ENCODE measurements at places on chromosomes 1 and 21. TPM values are rescaled to one million over a fixed set of nuclear protein-coding genes. Genes with fewer than 3 reads are reported as not detected.

CFHR1 gene
- total RNA-seq = not detected

ARHGEF10L gene
- total RNA-seq = not detected

PADI3 gene
- total RNA-seq = not detected

HCN3 gene
- 2.3 TPM for total RNA-seq

GRCh38 chr1:39554277-39554676 is 22.3 kb downstream of the PABPC4 start:
- peaks cover 28% of the 10 kb centered on the region for H3K36me3 ChIP-seq
- H3K4me3 ChIP-seq = no peak overlapping the region
- H3K27me3 ChIP-seq = no peaks in the 10 kb centered on the region
- H3K4me1 ChIP-seq = peaks cover 7% of the 10 kb centered on the region

DNA sequence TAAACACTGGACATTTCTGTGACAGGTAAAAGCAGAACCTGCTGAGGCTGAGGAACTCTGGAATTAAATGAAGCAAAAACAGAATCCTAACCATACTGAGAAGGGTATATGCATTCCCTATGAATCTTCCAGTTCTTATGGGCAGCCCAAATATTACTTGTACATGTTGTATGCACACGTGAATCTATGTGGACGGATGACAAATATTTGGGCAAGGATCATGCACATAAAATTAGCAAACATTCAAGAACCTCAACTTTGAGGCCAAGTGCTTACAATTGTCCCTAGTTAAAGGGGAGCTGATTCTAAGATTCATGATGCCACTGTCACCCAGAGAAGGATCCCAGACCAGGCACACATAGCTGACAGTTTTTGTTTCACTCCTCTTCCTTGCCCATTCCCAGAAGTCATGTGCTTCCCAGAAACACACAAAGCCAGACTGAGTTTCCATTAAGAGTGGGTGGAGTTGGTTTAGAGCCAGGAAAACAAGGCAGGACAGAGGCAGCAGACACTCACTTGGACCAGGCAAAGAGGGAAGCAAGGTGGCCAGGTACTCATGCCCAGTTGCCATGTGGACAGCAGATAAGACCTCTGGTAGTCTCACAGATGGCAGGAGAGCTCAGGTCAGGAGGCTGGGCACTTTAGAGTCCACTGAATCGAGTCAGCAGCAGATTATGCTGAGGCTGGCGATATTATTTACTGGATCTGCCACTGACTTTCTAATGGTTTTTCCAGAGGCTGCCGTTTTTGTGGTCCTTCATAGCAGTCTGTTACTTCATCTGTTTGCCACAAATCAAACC is 25.6 kb downstream of the AK2 start:
- H3K27me3 ChIP-seq = no peaks in the 10 kb centered on the region
- no peak for DNase-seq
- H3K4me3 ChIP-seq = no peak overlapping the region
- no peaks in the 10 kb centered on the region for H3K4me1 ChIP-seq
- H3K36me3 ChIP-seq = peaks cover 73% of the 10 kb centered on the region
- H3K27ac ChIP-seq = peak overlapping the region; percentile 33

GRCh38 chr1:156251527-156251926 is 3.7 kb upstream of the PAQR6 start:
- H3K4me1 ChIP-seq = no peaks in the 10 kb centered on the region
- no peak overlapping the region for H3K27ac ChIP-seq
- H3K4me3 ChIP-seq = no peak overlapping the region
- peaks cover 32% of the 10 kb centered on the region for H3K36me3 ChIP-seq

- H3K27me3 ChIP-seq = peaks cover 11% of the 10 kb centered on the region
- no peak overlapping the region for H3K4me3 ChIP-seq
- no peaks in the 10 kb centered on the region for H3K36me3 ChIP-seq
- DNase-seq = no peak
- H3K4me1 ChIP-seq = no peaks in the 10 kb centered on the region
Observed at GRCh38 chr1:115809076-115809475, 31.9 kb downstream of the NHLH2 start.

DNA sequence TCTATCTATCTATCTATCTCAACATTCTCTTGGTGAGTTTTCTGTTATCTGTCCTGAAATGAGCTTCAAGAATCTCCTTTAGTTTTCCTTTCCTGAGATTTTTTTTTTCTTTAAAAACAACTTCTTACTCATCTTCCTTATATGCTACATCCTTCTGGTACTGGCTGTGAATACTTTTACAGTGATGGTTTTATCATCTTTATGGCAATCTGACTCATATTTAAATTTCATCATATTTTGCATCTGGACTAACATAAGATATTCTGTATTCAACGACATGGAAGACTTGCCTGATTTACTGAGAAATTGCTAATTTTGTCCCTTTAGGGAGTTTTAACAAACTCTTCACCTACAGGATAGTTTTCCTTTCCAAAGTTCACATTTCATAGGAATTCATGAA is 33.0 kb downstream of the PDE4B start:
- no peak overlapping the region for H3K4me3 ChIP-seq
- H3K27ac ChIP-seq = no peak overlapping the region
- DNase-seq = no peak
- no peaks in the 10 kb centered on the region for H3K36me3 ChIP-seq
- H3K27me3 ChIP-seq = peaks cover 20% of the 10 kb centered on the region
- H3K4me1 ChIP-seq = peaks cover 4% of the 10 kb centered on the region

DNA sequence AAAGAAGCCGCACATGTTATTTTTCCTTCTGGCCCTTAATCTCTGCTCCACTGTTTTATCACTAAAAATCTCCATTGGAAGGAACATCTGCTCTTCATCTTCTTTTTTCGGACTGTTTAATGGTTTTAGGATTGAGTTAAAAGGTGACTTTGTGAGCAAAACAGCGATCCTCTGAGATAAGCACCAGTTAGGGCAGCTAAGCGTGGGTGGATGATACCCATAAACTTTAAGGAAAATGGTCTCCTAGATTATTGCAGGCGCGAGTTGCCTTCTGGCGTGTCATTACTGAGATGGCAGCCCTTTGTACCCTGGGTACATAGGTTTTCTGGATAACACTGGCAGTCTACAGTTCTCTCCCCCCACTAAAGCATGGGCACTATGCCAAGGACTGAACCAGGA is 44.0 kb upstream of the HMGB4 start:
- DNase-seq = no peak
- no peaks in the 10 kb centered on the region for H3K4me1 ChIP-seq
- peaks cover 22% of the 10 kb centered on the region for H3K27me3 ChIP-seq

DNA sequence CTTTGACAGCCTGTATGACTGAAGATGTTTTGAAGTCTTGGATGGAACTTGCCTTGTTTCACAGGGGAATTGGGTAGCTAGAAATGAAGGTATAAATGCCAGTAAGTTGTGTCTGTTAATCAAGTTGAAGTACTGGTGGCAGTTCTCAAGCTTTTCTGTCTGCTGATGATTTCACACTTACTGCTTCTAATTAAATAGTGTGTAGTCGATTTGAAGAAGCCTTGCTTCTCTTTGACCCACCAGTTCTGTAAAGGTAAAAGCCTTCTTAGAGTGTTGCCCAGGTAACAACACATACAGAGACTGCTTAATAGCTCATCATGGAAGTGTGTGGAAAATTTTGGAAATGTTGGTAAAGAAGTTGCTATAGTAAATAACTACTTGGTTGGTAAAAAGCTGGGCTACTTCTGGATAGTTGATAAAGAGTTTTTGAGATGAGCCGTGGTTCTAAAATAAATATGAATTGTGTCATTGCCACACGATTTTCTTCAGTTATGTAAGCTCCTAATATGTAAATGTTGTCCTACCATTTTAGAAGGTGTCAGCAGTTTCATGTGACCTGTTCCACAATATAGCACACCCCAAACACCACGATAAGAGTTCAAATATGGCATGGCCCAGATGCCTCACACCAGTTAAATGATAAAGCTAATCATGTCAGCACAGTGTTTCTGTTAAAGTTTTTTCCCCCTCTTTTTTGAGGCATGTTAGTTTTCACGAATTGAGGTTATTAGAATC is 7.4 kb downstream of the RABGAP1L start:
- H3K36me3 ChIP-seq = peaks cover 11% of the 10 kb centered on the region
- DNase-seq = no peak
- peaks cover 42% of the 10 kb centered on the region for H3K4me1 ChIP-seq

DNA sequence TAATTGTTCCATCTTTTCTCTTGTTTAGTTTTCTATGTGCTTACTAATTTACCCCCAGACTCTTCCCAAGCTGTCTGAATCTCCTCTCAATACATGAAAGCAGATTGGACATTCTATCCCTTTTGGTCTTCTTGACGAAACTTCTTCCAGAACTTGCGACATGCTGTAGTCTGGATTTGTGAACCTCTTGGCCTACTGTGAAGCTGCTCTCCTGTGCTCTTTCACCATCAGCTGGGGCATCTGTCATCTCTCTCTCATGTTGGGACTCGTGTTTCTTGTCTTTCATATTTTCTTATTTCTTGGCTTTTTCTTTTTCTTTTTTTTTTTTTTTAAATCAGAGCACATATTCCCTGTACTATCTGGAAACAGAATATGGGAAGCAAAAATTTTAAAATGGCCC is 6.8 kb downstream of the CPT2 start:
- H3K27me3 ChIP-seq = no peaks in the 10 kb centered on the region

DNA sequence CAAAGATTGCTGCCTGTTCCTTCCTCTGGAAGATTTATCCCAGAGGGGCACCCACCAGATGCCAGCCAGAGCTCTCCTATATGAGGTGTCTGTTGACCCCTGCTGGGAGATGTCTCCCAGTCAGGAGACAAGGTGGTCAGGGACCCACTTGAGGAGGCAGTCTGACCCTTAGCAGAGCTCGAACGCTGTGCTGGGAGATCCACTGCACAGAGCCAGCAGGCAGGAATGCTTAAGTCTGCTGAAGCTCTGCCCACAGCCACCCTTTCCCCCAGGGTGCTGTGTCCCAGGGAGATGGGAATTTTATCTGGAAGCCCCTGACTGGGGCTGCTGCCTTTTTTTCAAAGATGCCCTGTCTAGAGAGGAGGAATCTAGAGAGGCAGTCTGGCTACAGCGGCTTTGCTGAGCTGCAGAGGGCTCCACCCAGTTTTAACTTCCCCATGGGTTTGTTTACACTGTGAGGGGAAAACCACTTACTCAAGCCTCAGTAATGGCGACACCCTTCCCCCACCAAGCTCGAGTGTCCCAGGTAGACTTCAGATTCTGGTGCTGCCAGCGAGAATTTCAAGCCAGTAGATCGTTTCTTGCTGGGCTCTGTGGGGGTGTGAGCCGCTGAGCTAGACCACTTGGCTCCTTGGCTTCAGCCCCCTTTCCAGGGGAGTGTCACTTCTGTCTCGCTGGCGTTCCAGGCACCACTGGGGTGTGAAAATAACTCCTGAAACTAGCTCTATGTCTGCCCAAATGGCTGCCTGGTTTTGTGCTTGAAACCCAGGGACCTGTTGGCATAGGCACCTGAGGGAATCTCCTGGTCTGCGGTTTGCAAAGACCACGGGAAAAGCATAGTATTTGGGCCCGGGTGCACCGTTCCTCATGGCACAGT is 51.1 kb upstream of the PDC start:
- no peak overlapping the region for H3K27ac ChIP-seq
- DNase-seq = no peak
- no peaks in the 10 kb centered on the region for H3K4me1 ChIP-seq
- H3K4me3 ChIP-seq = no peak overlapping the region

All from activated CD4-positive, alpha-beta T cell treated with anti-CD3 and anti-CD28 coated beads for 36 hours (primary cell).